ENCODE measurements at places on chromosomes 16 and 17.

- DNase-seq: no peak
These were observed 50.9 kb downstream of the LDHD start for GRCh38 chr16:75065521-75066149.

DNA sequence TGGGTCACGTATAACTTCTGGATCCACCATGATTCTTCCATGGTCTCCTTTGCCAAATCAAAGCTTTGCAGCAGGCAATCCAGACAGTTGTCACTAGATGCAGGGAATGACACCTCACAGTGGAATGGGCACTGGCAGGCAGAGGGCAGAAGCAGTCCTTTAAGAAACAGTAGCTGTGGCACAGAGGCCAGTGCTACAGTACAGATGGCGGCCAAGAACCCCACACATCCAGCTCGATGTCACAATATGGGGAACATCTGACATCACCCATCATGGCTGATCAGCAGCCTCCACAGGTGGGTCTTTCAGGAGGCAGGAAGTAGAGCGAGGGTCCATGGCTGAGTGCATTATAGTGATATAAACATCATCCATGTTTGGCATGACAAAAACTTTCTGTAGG, 18.8 kb upstream of the ERN1 start:
- no peak for DNase-seq

GRCh38 chr16:57007530-57007929, 18.2 kb downstream of the NLRC5 start:
- DNase-seq: no peak

DNA sequence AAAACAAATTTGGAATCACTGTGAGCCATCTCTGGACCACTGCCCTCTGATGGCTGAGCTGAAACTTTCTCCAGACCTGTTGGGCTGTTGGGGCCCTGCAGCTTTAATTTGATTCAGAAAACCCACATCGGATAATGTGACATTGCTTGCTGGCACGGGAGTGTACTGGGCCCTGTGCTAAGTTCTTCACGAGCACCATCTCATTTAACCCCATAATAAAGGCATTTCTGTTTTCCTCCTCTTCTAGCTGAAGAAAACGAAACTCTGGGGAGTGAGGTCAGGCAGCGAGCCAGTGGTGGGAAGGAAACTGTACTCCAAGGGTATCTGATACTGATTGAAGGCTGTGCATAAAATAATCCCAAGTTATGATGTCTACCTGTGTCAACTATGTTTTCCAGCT, 34.5 kb upstream of the TNRC6A start:
- DNase-seq: no peak

- no peak for DNase-seq
These were observed 19.2 kb downstream of the CLEC19A start for GRCh38 chr16:19304750-19305149.

DNA sequence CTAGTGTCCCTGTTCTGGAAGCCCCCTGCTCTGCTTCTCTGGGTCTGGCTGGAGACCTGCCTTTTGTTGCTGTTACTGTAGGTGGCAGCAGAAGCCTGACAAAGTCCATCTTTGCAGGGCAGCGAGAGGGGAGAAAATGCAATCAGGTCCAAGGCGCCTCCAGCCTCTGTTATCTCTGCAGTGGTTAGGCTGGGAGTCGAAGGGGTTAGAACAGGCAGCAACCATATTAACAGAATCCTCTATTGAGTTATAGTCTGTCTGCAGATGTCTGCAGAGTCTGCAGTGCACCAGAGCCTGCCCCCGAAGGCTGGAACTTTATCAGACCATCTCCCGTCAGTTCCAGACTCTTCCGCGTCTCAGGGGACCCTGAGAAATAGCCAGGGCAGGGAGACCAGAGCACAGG, 404.9 kb upstream of the EEF2KMT start:
- no peak for DNase-seq

DNA sequence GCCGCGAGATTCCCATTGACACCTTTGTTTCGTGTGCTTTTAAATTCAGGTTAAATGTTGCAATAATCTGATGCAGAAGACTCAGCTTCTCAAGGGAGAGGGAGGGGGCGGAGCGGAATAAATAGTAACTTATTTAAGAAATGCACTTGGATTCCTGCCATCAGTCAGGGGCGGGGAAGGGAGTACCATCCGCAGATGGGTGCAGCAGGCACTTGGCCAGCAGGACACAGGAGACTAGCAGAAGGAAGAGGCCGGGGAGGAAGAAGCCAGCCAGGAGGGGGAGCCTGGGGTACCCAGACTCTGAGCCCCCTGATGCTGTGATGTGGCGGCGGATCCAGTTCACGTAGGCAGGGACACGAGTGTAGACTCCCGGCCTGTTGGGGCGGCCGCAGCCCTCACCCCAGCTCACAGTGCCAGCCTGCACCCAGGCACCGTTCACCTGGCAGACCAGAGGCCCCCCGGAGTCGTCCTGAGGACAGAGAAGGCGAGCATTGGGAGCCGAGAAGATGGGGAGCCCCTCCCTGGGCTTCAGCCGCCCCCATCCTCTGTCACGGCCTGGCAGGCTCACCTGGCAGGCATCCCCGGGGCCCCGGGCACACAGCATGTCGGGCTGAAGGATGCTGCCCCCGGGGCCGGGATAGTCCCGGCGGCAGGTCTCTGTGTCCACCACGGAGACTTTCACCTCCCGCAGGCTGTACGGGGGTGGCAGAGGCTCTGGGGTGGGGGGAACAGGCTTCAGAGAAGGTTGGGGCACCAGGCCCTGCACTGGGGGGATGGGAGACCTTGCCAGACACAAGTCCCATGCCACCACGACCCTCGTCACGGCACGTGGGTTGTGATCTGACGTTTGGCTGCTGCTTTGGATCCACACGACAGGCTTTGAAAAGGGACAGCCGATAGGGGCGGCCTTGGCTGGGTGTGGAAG, 3.2 kb downstream of the TPSG1 start:
- DNase-seq: no peak

DNA sequence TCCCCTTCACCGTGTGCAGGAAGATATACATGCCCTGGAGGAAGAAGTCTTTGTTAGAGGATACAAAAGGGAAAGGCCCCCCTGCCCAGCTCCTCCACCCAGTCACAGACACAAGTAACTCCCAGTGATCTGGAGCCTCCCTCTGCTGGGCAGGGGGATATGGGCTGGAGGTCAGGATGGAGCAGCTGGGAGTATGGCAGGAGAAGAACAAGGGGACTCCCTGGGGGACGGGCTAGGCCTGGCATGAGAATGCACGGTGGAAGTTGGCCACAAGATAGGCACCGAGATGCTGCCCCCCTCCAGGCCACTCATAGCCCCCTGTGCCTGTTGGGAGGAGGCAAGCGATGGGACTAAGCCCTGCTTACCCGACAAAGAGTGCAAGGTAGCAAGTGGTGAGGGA, 4.2 kb downstream of the ORMDL3 start:
- DNase-seq: no peak

DNA sequence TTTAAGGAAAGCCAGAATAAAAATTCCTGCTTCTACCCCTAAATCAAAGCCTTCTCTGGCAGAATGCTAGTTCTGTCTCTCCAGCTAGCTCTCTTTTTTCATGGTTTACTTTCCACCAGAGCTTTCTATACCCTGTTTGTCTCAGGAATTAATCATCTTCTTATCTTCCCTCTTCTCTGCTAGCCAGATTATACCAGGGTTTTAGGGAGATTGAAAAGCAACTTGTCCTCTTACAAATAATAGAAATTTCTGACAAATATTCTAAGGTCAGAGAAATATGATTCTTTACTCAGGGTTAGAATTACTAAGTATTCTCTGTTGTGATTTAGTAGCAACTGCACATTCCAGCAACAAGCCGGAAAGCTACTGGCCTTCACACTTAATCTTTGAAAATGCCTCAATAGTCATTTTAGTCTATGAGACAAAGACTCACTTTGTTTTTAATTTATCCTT, 166.4 kb downstream of the TANC2 start:
- DNase-seq: no peak
